ENCODE measurements at places on chromosomes 1 and 21. TPM values are rescaled to one million over a fixed set of nuclear protein-coding genes. Genes with fewer than 3 reads are reported as not detected.

ATP1A4 gene
- total RNA-seq, result not detected

SRSF4 gene
- total RNA-seq, result 119 TPM

LDLRAD1 gene
- total RNA-seq, result not detected

CLCA4 gene
- total RNA-seq, result not detected

All from activated naive CD8-positive, alpha-beta T cell treated with anti-CD3 and anti-CD28 coated beads, Interleukin-2, amount 10 ng/mL, durations not matched to agents 7 days and 5 days (primary cell).